ENCODE measurements at places on chromosomes 7 and 10.

DNA sequence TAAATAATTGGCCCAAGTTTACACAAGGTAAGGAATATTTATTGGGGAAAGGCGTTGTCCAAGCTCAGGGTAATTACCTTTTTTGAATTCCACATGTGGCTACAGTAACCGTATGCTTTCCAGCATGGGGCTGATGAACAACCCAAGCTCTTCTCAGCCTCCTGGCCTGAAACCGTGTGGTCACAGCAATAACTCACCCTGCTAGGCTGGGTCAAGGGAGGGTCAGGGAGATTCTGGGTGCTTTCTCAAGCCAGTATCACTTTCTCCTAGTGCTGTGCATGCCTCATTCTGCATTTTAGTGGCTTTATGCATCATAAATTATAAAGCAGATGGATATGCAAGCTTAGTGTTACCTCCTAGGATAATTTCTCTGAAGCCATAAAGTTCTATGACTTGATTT is 273.9 kb downstream of the PAXIP1 start:
- DNase-seq, result no peak

DNA sequence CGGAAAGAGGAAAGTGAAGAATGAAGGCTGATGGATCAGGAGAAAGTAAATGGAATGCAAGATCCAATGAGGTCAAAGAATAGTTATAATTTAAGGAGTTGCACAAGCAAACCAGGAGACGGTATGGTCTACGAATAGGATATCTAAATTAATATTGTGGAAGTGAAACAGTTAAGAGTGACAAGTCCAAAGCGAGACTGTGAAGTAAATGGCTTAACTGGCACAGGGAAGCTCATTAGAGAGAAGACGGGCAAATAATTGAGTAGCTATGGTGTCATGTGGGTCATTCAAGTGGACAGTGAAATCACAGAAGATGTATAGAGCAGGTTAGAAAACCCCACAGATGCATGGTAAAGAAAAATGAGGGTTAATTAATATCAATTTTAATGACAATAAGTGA is 3.2 kb downstream of the CYP51A1 start:
- DNase-seq, result no peak

DNA sequence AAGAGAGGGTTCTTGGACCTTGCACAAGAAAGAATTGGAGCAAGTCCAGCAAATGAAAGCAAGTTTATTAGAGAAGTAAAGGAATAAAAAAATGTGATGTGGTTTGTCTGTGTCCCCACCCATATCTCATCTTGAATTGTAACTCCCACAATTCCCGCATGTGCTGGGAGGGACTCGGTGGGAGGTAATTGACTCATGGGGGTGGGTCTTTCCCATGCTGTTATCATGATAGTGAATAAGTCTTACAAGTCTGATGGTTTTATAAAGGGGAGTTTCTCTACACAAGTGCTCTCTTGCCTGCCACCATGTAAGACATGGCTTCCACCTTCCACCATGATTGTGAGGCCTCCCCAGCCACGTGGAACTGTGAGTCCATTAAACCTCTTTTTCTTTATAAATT is 39.2 kb upstream of the FZD9 start:
- DNase-seq, result no peak

DNA sequence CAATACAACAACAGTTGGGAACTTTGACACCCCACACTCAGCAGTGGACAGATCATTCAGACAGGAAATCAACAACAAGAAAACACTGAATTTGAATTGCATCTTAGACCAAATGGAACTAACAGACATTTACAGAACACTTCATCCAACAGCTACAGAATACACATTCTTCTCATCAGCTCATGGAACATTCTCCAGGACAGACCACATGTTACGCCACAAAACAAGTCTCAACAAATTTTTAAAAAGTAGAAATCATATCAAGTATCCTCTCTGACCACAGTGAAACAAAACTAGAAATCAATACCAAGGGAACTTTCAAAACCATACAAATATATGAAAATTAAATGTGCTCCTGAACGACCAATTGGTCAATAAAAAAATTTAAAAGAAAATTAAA is 212.3 kb downstream of the DNAJC1 start:
- no peak for DNase-seq

DNA sequence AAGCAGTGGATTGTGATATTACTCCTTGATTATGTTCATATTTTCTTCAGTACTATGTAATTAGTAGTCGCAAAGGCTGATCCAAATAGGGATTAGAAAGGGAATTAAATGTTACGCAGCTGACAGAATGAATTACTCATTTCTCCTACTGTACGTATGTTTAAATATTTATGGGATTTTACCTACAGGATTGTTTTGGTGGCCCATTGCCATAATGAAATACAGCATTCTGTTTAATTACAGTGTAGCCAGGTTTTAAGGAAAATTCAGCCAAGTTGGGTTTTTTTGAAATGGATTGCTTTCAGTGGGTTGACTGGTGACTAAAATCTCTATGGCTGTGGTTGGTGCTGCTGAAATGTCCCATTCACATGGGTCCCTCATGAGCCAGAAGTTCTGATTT is 197.7 kb upstream of the GRB10 start:
- DNase-seq, result no peak
